ENCODE measurements at places on chromosomes 3 and 15.

DNA sequence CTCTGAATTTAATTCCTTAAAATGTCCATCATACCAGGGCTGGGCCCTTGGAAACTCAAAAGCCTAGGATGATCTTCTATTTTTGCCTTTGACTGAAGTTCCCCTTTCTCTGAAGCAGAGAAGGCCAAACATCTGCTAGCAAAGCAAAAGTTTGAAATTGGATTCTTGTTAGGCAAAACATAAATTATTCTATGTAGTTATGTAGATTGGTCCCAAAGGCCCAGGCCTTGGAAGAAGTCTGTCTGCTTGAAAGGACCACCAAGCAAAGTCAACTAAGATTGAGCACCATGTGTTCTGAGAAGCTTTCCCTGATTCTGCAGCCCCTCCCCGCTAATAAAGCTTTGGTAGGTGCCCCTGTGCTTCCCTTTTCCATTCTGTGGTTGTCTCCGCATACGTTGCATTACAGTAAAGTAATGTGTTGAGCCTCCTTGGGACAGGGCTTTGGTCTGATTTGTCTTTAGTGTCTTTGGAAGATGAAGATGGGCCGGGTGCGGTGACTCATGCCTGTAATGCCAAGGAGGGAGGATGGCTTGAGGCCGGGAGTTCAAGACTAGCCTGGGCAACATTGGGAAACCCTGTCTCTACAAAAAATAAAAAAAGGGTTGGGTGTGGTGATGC is 56.4 kb downstream of the RPL39L start:
- no peak for DNase-seq

DNA sequence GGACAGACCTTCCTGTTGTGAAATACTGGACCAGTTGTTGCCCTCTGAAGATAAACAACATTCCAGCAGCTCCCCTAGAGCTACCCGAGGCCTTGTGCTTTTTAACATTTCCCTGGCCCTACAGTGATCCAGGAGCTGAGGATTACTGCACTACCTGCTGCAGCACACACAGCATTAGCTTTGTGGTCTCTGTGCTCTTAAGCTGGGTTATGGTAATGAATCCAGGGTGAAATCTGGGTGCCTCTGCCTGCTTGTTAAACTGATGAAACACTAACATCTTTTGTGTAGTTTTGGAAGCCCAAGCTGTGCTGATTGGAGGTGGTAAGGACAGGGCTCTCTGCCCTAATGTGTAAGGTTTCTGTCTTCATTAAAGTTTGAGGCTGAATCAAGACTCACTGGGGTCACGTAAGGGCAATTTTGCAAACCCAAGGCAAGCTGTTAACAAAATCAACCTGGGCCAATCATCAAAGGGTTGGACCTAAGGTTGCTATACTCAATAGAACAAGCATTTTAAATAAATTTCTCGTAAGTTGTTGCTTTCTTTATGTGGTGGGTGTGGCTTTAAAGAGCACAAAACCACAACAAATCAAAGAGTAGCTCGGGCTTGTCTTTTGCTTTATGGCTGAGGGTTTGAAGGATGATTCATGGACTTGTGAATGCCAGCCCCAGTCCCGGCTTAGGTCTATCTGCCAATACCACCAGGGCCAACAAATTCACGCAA is 183.9 kb downstream of the TPRG1 start:
- DNase-seq, result no peak

DNA sequence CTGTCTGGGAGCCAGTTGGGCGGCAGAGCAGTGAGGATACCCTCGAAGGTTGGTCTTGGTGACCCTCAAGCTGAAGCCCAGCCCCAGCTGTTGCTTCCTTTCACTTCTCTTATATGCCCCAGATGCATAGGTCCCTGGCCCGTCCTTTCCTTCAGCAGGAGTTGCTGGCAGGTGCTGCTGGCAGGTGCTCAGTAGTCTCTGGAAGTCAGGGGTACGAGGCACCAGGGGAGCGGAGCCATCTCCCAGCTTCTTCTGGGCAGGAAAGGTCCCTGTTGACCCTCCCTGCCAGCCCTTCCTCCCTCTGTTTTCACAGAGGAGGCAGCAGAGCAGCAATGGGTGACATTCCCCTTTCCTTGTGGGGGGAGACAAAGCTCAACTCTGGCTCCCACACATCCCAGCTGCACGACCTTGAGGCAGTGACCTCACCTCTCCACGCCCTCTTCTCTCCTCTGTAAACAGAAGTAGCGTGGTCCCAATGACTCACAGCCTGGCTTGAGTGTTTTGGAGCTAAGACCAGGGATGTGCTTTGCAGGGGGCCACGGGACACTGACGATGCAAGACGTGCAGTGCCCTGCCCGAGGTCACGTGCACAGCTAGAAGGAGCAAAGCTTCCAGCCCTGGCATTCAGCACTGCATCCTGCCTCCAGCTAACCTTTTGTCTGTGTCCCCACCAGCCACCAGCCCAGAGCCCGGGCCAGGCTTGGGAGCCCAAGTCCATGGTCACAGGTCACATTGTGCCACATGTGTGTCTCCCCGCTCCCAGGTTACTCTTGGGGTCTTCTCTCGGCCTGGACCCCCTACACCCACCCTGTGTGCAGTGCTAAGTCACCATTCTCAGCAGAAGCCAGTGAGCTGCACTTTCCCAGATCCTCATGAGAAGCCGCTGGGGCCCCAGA is 49.7 kb downstream of the SLC6A6 start:
- peak; percentile 5 for DNase-seq

- DNase-seq, result no peak
Measured at GRCh38 chr3:130990282-130990681, 36.3 kb downstream of the ASTE1 start.

GRCh38 chr3:157918402-157918801 is 187.8 kb downstream of the SHOX2 start:
- no peak for DNase-seq

GRCh38 chr3:129699199-129699598 is 92.7 kb upstream of the PLXND1 start:
- no peak for DNase-seq

- no peak for DNase-seq
Measured at GRCh38 chr3:37811625-37812498, 49.8 kb upstream of the CTDSPL start.

- DNase-seq, result no peak
Measured at GRCh38 chr3:132342610-132343009, 25.4 kb downstream of the ACP3 start.

GRCh38 chr3:44030687-44031305 is 210.9 kb upstream of the TOPAZ1 start:
- DNase-seq, result peak; percentile 11

DNA sequence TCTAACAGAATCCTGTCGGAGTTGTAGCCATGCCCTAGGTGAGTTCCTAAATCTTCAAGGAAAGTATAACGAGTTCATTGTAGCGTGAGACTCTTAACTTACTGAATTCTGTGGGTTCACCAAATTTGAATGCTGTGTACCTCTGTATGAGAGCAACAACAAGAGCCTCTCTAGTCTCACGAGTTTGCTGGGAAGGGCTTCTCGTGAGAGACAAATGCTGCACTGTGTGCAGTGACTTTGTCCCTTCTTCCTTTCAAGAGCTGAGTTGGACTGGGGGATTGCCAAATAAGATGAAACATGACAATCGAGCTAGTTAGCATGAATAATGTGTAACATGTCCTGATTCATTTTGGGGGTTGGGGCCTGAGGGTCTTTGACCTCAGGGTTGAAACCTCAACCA is 32.2 kb downstream of the KAT2B start:
- no peak for DNase-seq

- no peak for DNase-seq
Measured at GRCh38 chr15:69893863-69894262, 203.9 kb downstream of the TLE3 start.

- no peak for DNase-seq
Measured at GRCh38 chr3:21517184-21517583, 233.8 kb downstream of the ZNF385D start.

DNA sequence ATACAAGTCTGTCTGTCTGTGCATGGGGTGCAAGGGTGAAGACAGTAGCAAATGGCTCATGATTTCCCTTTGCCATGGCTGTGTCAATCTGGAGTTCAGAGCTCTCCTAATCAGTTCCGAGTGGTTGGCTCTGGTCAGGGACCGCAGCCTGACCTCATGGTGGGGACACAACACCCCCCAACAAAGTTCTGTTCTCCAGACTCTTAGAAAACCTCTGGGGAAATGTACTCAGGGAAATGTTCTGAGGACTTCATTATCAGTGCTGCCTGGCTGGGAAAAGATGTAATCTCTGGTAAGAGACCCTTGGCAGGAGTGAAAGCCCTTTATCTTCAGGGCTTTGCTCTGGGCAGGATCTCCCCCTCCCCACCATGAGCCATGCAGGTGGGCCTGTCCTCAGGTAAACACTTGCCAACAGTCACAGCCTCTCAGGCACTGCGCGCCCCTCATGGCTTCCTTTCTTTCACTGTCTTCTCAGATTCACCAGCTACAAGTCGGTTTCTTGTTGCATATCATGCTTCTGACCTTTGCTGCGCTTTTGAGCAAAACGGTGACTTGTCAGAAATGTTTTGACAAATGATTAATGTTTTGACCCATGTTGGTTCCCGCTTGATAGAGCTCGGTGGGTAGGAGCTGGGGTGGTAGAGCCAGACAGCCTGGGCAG is 95.5 kb downstream of the ST6GAL1 start:
- no peak for DNase-seq

DNA sequence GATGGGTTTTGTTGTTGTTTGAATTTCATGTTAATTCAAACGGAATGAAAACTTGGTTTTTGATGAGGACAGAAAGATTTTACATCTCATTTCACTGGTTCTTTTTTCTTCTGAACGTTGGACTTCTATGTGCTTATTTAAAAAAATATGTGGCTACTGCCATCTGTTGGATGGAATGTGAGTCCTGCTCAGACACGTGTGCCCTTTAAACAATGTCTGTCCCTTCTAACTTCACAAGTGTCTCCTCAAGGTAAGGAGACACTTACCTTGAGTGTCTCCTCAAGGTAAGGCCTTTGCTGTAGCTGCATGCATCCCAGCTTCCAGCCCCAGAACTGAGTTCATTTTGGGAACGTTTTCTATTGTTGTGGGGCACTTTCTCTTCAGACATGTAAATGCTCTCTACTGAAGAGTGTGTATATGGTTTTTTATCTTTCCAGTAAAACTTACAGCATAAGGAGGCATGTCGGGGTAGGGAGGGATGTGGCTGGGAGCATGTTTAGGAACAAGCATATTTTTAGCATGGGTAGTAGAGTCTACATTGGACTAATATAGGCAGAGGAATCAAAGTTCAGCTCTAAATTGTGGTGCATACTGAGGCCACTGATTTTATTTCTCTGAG is 63.1 kb upstream of the UBE3A start:
- DNase-seq, result peak; percentile 2

- no peak for DNase-seq
Measured at GRCh38 chr15:72751751-72752455, 31.7 kb downstream of the ADPGK start.

DNA sequence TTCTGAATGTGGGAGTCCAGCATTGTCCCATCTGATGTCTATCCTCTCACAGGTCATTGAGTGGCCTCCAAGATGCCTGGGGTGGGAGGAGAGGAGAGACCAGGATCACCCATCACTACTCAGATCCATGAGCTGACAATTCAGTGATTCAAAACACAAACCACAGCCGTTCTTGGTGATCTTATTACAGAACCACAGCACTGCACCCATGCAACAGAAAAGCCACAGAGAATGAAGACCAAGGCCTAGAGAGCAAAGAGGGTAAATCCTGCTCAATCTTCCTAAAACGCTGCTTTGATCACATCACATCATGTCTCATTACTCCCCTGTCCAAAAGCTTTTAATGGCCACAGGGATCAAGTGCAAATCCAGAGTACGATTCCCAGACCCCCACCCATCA is 23.5 kb downstream of the ANP32A start:
- DNase-seq, result no peak

DNA sequence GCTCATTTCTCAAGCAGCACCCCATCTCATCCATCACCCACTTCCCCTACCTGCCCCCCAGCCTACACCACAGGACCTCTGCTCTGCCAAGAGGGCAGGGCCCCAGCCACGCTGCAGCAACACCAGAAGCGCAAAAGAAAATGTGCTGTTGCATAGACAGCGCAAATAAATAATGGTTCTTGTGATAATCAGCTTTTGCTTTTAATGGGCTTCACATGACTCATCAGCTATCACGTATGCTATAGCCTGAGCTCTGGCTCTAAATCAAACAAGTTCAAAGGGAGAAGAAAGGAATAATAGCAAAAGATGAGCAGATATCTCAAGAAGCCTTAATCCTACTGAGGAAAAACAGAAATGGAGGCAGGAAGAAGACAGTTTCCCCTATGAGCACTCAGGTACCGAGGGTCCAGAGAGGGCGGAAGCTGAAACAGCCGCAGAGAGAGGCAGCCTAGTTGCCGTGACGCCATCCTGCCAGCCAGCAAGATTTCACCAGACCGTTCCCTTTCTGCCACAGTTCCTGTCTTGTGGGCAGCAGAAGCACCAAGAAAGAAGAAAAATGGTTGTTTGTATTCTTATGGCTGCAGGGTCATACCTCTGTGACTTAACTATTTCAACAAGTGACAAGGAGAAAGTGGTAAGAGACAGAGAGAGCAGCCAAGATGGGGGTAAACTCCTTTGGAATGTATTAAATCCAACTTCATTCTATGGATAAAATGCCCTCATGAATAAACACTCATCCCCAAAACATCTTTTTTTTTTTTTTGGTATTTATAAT is 22.0 kb downstream of the RAB27A start:
- no peak for DNase-seq

Measured in NCI-H345 (cell line).